ENCODE measurements at places on chromosomes 4 and X.

DNA sequence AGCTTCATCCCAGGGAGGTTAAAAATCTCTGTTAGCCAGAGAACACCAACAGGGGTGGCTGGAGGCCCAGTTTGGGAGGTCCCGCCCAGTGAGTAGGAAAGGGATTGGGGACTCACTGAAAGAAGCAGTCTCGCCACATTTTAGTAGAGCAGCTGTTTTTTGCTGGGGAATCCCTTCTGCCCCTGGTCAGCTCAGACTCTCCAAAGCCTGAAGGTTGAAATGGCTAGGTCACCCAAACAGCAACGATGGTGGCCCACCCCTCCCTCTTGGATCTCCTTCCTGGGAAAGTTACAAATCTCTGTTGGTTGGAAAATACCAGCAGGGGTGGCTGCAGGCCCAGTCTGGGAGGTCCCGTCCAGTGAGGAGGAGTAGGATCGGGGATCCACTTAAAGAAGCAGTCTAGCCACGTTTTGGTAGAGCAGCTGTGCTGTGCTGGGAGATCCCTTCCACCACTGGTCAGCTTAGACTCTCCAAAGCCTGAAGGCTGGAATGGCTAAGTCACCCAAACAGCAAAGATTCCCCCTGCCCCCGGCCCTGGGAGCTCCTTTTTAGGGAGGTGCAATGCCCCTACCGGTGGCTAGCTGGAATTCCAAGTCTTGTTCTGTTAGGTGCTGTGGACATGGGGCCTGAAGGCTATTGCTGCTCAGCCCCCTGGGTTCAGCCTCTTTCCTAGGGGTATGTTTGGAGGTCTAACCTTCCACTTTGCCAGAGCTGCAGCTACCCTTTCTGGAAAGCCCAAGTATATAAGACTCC lies 40.0 kb upstream of the TEX13A start:
- no peak for DNase-seq

DNA sequence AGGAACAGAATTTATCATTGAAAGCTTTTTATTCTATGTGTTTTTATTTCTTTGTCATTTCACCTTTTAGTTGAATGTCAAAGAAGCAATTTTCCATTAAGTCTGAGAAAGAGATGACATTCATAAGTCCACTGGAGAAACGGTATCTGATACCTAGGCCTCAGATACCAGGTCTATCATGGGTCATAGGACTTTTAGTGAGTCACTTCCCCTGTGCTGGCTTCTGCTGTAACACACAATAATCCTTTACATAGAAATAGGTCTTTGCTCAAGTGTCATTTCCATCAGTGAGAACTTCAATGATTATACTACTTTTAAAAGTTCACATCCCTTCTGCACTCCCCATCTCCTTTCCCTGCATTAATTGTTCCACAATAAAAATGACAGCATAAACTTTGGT lies 125.5 kb upstream of the ARMCX2 start:
- no peak for DNase-seq

- DNase-seq = no peak
Observed at GRCh38 chr4:71277353-71277752, 61.5 kb upstream of the SLC4A4 start.

GRCh38 chr4:123412700-123413512 lies 16.3 kb downstream of the SPRY1 start:
- no peak for DNase-seq

DNA sequence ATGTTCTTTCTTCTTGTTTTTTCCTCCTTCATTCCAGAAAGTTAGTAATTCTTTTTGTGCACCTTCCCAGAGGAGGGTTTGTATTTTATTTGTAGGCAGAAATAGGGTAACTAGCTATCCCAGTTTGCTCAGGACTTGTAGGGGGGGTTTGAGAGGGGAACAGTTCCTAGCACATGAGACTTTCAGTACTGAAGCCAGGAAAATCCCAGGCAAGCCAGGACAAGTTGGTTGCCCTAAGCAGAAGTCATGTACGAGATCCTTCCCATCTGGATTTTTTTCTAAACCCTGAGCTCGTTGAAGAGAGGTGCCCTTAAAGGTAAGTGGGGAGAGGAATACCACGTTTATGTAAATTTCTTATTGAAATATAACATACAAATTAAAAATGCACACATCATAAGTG lies 15.6 kb upstream of the TAB3 start:
- no peak for DNase-seq

DNA sequence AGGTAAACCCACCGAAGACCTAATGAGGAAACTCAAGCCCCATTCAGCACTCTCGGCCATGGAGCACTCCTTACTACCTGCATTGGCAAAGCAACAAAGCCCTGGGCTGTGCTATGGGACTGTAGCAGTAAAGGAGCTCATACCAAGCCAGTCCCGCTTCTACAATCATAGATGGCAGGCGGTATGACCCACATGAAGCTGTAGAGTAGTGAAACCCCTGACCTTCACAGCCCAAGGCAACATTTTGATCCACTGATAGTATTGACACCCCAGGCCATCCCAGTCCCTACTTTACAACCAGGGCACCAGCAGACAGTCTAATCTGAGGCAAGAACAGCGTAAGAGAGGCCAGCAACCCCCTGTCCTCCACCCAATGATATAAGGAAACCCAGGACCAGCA lies 25.2 kb downstream of the CENPC start:
- no peak for DNase-seq

Data from pulmonary artery endothelial cell (primary cell).